Activated CD4-positive, CD25-positive, alpha-beta regulatory T cell treated with anti-CD3 and anti-CD28 coated beads, Interleukin-2, amount 50 U/mL, for 16 hours (primary cell): ENCODE measurements at places on chromosomes 12 and 14.

DNA sequence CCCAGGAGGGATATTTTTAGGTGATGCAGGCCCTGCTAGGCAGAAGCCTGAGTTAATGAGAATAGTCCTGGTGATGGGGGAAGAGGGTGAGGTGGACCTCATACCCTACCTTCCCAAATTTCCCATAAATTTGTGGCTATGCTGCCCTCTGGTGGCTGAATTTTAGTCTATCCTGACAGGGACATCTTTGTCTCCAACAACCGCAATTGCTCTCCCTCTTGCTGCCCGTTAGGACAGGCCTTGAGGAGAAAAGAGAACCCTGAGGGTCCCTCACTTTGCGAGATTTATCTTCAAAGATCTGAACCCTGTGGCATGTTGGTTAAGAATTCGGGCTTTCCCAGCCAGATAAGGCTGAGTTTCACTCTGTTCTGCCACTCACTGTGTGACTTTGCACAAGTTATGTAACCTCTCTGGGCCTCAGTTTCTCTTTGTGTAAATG, 9.8 kb upstream of the ZNF385A start:
- DNase-seq, result no peak

- peak; percentile 40 for DNase-seq
Measured at GRCh38 chr14:102593061-102593824, 794 bp downstream of the RCOR1 start.

GRCh38 chr14:54632452-54632851, 65.5 kb downstream of the SAMD4A start:
- no peak for DNase-seq

DNA sequence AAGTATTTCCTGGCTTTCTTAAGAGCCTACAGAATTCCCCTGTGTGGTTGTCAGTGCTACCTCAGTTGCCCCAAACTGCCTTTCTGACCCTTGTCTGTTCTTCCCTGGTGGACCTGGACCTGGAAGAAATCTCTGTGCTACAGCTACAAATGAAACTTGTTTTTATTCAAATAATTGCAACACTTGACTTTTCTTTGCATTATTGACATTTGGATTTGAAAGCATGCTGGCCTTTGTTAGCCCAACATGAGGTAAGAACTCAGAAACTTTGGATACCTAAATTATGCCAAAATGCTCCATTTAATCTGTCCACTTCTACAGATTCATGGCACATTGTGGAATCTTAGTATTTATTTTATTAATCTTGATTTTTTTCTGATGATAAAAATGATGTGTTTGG, 142.9 kb downstream of the SAMD4A start:
- no peak for DNase-seq

DNA sequence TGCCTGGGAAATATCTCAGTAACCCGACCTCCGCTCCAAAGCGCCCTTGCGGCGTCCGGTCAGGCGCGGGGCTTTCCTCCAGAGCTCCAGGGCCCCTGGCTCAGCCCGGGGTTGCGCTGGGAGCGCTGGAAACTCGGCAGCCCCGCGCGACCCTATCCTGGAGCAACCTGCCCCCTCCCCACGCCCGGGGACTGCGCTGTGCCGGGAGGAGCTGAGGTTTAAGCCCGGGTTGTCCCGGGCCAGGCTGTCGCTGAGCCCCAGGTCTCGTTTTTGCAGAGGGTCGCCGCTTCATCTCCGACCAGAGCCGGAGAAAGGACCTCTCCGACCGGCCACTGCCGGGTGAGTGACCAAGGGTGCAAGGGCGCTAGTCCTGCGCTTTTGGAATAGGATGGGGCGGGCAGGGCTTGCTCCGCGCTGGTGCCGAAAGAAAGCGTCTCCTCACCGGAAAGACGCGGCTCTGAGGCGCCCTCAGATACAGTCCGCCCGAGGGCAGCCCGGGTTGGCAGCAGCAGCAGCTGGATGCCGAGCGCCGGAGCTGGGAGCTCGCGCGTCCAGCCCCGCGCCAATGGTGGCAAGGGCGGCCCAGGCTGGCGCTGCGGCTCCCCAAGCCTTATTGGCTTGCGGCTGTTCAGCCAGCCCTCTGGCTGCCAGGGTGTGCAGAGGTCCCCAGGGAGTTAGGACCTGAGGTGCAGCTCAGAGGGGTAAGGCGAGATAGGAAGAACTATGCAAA, 1.5 kb downstream of the SPX start:
- peak; percentile 20 for DNase-seq
